Naive thymus-derived CD8-positive, alpha-beta T cell (primary cell): ENCODE measurements at places on chromosomes 1 and 21.

DNA sequence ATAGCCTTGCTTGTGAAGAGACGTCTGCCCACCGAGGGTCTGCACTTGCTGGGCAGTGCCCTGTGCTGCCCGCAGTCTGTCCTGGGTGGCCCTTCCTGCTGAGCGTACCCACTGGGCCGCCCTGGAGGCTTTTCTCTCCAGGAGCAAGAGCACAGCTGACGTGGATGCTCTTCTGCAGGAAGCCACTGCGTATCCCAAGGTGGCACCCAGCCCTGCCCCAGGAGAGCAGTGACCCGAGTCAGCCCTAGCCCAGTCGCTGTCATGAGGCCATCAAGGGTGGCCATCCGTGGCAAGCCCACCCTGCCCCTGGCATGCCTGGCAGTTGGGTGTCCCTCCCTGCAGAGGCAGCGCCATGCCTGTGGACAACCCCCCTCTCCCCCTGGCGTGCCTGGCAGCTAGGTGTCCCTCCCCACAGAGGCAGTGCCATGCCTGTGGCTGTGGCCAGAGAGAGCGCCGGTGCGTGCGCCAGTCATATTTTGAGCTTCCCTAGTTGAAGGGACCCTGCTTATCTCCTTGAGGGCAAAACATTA lies 51.3 kb upstream of the COL6A1 start:
- no peak overlapping the region for H3K27ac ChIP-seq
- H3K4me3 ChIP-seq: no peak overlapping the region
- H3K4me1 ChIP-seq: peaks cover 5% of the 10 kb centered on the region

DNA sequence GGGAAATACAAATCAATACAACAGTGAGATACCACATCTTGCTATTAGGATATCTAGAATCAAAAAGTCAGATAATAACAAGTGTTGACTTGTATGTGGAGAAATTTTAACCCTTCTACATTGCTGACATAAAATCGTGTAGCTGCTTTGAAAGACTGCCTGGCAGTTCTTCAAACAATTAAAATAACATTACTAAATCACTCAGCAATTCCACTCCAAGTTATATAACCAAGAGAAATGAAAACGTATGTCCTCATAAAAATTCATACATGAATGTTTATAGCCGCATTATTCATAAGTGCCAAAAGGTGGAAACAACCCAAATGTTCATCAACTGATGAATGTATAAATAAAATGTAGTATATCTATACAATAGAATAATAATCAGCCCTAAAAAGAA lies 164.6 kb downstream of the RASAL2 start:
- H3K27ac ChIP-seq: no peak overlapping the region
- H3K27me3 ChIP-seq: peaks cover 12% of the 10 kb centered on the region
- H3K4me1 ChIP-seq: no peaks in the 10 kb centered on the region
- no peak for DNase-seq
- H3K36me3 ChIP-seq: no peaks in the 10 kb centered on the region

- H3K27me3 ChIP-seq: no peaks in the 10 kb centered on the region
- H3K4me1 ChIP-seq: peaks cover 29% of the 10 kb centered on the region
- H3K4me3 ChIP-seq: no peak overlapping the region
- peaks cover 18% of the 10 kb centered on the region for H3K36me3 ChIP-seq
These were observed 6.0 kb upstream of the PITHD1 start for GRCh38 chr1:23772049-23772853.

DNA sequence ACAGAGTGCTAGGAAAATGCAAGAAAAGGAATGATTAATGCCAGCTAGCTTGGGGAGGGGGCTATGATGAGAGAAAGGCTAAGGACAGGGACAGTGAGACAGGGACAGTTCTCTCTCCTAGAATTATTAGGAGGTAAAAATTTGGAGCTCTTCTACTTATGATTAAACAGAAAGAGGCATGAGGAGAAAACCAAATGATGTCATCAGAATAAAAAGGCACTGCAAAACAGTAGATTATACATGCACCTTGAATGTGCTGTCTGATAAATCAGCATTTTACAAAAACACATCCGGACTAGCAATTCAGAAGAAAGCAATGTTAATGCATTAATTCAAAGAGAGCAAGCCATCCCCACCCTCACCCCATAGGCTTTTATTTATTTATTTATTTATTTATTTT lies 277.5 kb downstream of the RGS7 start:
- no peak for DNase-seq
- no peaks in the 10 kb centered on the region for H3K27me3 ChIP-seq
- H3K4me3 ChIP-seq: no peak overlapping the region
- H3K27ac ChIP-seq: no peak overlapping the region
- H3K36me3 ChIP-seq: peaks cover 2% of the 10 kb centered on the region

DNA sequence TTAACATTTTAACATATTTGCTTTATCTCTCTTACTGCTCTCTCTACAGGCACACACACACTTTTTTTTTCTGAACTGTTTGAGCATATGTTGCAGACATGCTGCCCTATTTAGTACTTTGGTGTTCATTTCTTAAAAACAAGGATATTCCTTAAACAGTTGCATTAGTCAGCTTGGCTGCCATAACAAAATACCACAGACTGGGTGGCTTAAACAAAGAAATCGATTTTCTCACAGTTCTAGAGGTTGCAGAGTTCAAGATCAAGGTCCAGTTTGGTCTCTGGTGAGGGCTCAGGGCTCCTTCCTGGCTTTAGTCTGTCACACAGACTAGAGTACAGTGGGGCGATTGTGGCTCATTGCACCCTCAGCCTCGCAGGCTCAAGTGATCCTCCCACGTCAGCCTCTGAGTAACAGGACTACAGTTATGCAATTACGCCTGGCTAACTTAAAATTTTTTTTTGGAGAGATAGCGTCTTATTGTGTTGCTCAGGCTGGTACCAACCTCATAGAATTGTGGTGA lies 46.7 kb downstream of the RPRD2 start:
- peaks cover 71% of the 10 kb centered on the region for H3K4me1 ChIP-seq
- H3K27ac ChIP-seq: no peak overlapping the region
- peaks cover 23% of the 10 kb centered on the region for H3K36me3 ChIP-seq
- H3K27me3 ChIP-seq: no peaks in the 10 kb centered on the region
- DNase-seq: no peak
- no peak overlapping the region for H3K4me3 ChIP-seq

DNA sequence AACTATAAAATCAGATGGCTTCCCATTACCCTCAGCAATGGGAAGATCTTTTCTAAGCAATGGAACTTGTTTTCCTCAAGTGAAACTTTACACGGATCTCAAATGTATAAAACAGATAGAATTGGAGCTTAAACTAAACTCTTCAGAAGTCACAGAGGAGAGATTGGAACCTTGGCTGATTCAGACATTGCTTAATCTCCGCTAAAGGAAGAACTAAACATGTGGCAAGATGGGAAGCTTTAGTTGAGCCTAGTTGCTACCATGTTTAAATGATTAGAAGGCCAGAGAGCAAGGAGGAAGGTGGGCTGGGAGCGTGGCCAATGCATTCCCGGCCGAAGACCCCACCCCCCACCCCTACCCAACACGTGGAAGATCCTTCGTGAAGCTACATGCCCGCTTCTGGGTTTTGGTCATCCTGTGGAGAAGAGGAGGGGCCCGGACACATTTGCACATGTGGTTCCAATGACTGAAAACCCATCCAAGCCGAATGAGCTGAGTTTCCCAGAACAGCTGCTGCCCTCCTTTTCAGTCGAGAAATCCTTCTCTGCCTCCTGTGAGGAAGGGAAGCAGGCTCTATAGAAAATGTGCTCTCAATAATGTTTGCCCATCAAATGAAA lies 164.3 kb downstream of the MIS18A start:
- no peak overlapping the region for H3K4me3 ChIP-seq
- no peaks in the 10 kb centered on the region for H3K4me1 ChIP-seq
- H3K27me3 ChIP-seq: peaks cover 5% of the 10 kb centered on the region

DNA sequence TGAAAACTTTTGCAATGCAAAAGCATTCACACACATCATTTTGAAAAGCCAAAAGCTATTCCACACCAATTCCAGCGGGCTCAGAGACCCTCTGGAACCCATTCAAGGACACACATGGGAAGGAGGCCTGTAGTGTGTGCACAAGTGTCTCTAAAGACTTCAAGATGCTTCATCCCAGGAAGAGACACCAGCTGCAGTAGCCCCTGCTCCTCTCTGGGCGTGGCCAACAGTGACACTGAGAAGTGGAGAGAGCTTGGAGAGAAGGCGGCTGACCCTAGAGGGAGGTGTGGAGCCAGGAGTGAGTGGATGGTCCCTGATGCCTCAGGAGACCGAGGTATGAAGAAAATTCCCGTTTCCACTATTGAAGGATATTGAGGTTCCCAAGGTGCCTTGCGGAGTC lies 14.9 kb upstream of the TNNI1 start:
- no peak overlapping the region for H3K4me3 ChIP-seq
- peaks cover 21% of the 10 kb centered on the region for H3K27me3 ChIP-seq
- no peak overlapping the region for H3K27ac ChIP-seq
- no peak for DNase-seq
- H3K36me3 ChIP-seq: no peaks in the 10 kb centered on the region
- peaks cover 5% of the 10 kb centered on the region for H3K4me1 ChIP-seq
